Stimulated activated effector memory CD8-positive, alpha-beta T cell treated with anti-CD3 and anti-CD28 coated beads, Interleukin-12 subunit alpha, Interleukin-12 subunit beta, amount 100 ng/mL, for 72 hours (primary cell): ENCODE measurements at places on chromosomes 2 and 18.

DNA sequence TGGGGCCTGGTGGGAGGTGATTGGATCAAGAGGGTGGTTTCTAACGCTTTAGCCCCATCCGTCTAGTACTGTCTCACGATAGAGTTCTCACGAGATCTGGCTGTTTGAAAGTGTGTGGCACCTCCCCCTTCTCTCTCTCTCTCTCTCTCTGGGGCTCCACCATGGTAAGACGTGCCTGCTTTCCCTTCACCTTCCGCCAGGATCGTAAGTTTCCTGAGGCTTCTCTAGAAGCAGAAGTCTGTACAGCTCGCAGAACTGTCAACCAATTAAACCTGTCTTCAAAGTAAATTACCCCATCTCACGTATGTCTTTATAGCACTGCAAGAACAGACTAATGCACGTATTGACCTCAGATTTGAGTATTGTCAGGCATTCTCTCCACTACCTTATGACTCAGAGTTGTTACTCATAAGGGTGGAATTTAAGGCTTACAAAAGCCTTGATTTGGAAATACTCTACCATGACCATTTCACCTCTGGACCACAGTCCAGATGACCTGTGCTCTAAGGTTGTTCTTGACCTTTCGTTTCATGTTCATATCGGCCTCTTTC is 99.5 kb upstream of the AGAP1 start:
- no peak for DNase-seq

GRCh38 chr2:127463155-127463991 is 45.1 kb downstream of the PROC start:
- peak; percentile 43 for DNase-seq

GRCh38 chr2:190844700-190845401 is 35.8 kb upstream of the GLS start:
- no peak for DNase-seq

GRCh38 chr2:156147594-156148330 is 184.8 kb downstream of the NR4A2 start:
- DNase-seq, result no peak

DNA sequence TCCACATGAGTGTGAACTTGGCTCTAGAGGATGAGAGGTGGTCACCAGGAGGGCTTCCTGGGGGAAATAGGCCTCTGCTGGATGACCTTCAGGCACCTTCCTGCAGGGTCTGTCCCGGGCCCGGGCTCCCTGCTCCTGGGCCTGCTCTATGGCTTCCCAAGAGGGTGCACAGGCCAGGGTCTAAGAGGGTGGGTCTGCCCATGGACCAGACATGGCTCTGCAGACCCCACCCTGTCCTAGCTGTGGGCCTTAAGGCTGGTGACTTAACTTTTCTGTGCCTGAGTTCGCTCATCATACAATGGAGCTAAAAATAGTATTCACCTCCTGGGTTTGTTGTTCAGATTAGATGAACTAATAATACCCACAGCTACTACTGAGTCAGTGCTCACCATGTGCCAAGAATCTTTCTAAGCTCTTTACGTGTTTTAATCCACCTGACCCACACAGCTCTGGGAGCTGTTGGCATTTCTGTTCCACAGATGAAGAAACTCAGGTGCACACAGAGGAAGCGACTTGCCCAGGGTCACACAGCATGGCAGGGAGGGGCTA is 14.4 kb downstream of the INHBB start:
- no peak for DNase-seq

DNA sequence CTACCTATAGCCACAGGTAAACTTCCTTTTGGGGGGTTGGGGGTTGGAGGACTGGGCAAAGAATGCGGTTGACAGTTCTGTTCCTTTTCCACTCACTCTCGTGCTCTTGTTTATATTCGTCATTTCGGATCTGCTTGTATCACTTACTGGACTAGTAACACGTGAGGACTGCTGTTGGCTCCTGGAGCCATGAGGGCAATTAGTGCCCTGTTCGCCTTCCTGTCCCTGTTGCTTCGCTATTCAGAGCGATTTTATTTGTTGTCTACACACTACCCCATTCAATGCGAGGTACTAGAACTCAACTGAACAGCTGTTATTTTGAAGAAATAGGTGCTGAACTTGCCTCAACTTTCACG is 1.1 kb downstream of the KCNJ3 start:
- DNase-seq, result no peak

DNA sequence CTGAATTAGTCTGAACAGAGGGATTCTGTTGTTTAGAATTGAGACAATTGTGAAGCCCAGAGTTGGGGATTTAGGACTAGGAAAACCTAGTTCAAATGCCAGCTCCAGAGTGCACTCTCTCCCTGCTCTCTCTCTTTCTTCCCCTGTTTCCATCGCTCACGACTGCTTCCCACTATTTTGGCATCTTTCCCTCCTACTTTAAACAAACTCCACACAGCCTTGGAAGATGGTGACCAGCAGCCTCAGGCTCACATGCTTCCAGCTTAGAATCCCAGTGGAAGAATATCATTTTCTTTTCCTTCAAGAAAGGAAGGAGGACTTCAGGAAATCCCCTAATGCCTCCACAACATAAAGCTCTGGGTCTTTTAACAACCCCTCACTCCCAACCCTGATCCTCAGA is 6.1 kb upstream of the DNMT3A start:
- DNase-seq, result no peak

GRCh38 chr2:47225061-47225783 is 70.1 kb upstream of the STPG4 start:
- no peak for DNase-seq

GRCh38 chr18:45231617-45232016 is 383.7 kb upstream of the SLC14A2 start:
- no peak for DNase-seq

GRCh38 chr2:168614172-168615018 is 158.3 kb downstream of the CERS6 start:
- DNase-seq, result no peak

DNA sequence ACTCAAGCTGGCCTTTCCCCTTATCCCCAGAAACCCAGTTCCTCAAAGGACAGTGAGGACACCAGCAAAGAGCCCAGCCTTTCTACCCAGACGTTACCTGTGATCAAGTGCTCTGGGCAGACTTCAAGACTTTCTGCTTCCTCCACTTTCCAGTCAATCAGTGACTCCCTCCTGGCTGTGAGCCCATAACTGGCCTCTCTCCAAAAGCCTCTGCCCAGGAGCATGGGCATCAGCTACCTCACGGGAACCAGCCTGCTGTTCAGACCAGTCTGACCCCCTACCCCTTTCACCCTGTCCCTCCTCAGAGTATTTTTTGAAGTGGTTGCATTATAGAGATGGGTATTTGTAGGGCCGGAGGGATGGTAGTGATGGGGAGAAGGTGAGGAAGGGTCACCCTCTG is 27.7 kb upstream of the CYP27A1 start:
- DNase-seq, result no peak

DNA sequence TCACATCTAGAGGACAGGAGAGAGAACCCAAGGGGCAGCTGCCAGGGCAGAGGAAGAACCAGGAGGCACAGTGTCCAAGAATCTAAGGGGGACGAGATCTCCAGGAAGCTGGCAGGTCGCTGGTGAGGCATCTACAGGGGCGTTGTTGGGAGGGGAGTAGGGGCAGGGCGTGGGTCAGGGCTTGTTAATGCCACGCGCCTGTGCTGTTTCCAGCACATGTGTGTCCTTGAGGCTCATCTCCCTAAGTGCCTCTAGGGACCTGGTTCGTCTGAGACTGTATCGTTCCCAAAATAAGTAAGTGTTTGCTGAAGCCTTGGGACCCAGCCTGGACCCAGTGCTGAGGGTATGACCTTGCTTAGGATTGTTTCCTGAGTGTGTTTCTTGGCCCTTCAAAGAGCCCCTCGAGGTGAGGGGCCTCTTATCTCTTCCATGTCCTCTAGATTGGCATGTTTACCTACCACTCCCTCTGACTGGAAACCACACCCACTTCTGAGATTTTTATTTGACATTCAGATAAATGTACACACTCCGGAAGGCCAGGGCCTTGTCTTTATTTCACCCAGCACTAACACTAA is 22.2 kb downstream of the HK2 start:
- no peak for DNase-seq

DNA sequence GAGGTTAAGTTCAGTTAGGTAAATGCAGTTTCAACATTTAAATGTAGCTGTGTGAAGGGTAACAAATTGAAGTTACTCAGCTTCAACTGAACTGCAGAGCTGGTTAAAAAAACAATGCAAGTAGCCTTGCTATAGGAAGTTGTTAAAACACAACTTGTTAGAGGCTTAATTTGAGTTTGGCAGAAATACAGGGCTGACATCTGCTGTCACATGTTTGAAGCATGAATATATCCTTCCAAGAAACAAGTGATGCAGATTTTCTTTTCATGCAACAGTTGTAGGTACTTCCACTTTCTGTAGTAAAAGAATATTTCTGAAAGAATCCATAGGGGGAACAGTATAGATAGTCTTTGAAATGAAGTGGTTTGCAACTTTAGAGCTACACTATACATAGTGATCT is 208.7 kb upstream of the RASGRP3 start:
- DNase-seq, result no peak

GRCh38 chr18:6015364-6015763 is 120.0 kb upstream of the TMEM200C start:
- no peak for DNase-seq

- no peak for DNase-seq
These were observed 75.3 kb upstream of the CHN1 start for GRCh38 chr2:175080479-175080878.

GRCh38 chr2:136395582-136395981 is 277.6 kb upstream of the CXCR4 start:
- DNase-seq, result no peak

DNA sequence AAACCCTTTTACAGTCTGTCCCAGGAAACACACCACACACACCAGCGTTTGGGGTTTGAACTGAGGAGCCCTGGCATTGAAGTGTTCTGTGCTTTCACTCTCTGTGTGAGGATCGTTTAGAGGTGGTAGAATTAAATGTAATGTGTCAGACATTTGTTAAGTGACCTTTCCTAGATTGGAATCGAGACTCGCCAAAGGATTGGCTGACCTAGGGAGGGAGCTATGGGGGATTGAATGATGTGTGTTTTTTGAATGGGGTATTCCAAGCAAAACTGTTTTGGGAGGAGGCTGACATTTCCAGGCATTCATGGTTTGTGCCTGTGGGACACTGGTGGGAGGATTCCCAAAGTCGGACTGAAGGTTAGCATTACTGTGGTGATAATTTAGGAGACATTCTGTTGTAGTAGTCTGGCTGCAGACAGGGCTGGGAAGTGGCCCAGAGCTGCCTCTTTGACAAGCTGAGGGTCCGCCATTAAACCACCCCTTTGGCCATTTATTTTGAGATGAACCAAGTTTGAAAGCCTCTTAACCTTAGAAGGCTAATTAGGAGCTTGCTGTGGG is 1.7 kb downstream of the MYO1B start:
- no peak for DNase-seq

DNA sequence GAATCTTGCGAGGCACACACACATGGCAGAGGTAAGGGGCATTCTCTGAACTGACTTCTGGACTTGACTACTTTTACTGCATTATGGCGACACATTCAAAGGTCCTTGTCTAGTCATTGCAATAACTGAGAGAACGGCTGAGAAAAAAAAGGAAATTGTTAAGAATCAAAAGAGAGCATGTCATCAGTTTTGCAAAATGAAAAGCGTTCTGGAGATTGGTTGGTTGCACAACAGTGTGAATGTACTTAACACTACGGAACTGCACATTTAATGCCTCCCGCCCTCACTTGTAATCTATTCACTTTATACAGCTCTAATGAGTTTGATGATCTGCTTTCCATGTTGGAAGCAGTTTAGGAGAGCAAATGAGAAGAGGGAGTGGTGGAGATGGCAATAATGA is 68.5 kb upstream of the NFU1 start:
- no peak for DNase-seq

DNA sequence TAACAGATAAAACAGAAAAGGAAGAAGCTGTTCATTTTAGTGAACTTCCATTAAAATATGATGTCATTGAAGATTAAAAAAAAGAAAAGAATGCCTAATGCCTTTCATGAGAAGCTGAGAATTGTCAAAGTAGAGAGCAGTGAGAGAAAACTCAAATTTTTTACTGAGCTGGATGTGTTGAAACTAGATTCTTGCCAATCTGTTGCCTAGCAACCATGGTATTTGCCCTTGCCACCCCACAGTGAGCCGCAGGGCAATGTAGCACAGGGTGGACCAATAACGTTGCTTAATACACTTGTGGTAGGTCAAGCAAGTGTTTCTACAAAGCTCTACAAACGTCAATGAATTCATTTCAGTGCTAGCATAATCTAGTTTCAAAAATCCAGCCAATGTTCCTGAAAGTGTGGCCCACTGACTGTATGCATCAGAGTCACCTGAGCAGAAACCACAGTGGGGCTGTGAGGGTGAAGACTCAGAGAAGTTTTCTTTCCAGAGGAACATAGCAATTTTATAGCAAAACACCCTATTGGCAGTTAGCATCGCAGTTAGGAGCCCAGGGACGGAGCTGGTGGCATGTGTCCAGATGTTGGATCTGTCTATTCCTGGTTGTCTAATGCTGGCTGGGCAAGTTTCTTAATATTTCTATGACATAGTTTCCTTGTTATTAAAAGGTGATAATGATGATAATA is 132.2 kb downstream of the DOCK10 start:
- DNase-seq, result no peak

DNA sequence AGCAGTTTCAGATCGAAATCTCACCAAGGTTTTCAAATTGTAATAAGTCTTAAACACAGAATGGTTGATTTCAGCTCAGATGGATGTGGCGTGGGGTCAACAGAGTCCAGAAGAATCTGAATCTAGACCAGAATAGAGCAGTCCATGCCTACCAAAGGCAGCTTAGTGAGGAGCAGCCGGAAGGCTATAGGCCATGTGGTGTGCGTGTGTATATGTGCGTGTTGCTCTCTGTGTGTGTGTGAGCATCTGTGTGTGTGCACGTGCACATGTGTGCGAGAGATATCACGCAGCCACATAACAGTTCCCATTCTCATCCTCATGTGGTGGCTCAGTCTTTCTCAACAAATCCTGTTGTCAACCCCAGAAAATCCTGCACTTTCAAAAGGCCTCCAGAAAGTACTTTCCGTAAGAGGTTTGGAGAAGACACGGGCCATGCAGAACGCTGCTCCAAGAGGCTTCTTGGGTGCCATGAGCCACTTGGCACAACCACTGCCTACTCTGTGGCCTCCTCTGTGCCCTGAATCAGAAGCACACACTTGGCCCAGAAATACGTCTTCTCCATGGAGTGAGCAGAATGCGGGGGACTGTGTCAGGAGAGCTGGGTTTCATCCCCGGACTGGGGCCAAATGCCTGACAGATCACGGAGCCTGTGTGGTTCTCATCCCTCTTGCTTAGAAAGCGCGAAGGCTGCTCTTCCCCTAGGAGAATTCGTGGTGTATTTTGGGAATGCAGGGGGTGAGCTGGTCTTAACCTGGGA is 67.3 kb downstream of the ACKR3 start:
- DNase-seq, result no peak

DNA sequence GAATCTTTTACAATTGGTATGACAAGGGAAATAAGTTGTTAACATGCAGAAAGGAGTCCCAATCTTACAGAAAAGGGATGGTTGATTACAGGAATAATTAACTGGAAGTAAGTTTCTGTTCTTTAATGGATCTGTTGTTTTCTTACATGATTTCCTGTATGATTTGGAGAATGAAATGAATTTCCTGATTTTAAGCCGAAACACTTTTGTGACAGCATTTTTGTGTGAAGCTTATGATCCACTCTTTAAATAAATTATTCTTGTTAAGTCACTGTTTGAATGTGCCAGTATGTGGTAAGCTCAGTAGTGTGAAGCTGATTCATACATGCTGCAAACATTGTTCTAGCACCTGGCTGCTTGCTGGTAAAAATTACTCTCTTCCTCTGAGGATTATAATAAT is 516.2 kb downstream of the DCDC2C start:
- DNase-seq, result no peak

GRCh38 chr2:31138037-31138962 is at the start of gene GALNT14:
Gene GALNT14 (minus strand): TSS chr2:31138440. CDS start chr2:31138086, 354 bp downstream.
- peak; percentile 64 for DNase-seq

GRCh38 chr2:107984707-107985106 is 1.6 kb upstream of the SLC5A7 start:
- DNase-seq, result no peak
